Kasumi-1 (cell line): ENCODE measurements at places on chromosomes 11 and 22.

GRCh38 chr11:61803889-61804647 is 11.4 kb downstream of the FEN1 start:
- no peak for DNase-seq

DNA sequence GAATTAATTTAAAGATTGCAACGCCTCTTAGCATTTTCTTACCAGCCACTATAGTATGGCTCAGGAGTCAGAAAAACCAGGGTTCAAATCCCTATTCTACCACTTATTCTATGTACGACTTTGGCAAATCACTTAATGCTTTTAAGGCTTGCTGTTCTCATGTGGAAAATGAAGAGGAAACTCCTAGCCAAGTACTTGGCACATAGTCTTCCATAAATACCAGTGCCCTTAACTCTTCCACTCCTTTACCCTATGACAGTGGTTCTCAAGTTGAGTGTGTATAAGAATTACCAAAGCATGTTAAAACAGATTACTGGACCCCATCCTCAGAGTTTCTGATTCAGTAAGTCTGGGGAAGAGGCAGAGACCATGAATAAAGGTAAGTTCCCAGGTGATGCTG is 107.6 kb downstream of the RBFOX2 start:
- no peak for DNase-seq

DNA sequence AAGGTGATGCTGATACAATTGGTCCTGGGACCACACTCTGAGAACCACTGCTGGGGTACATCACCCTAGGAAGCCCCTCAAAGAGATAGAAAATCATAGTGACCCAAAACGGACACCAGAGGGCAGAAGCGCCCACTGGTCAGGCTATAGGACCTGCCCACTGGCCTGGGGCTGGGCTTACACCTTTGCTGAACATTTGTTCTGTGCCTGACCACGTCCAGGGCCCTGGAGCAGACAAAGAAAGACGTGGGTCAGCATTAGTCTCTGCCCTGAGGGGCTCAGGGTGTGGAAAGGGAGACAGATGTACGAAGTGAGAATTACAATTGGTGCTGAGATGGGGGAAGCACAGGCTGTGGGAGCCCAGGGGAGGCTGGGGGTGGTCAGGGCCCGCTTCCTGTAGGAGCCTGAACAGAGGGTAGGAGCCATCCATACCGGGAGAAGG is 14.4 kb upstream of the SERPINH1 start:
- DNase-seq, result peak; percentile 14

DNA sequence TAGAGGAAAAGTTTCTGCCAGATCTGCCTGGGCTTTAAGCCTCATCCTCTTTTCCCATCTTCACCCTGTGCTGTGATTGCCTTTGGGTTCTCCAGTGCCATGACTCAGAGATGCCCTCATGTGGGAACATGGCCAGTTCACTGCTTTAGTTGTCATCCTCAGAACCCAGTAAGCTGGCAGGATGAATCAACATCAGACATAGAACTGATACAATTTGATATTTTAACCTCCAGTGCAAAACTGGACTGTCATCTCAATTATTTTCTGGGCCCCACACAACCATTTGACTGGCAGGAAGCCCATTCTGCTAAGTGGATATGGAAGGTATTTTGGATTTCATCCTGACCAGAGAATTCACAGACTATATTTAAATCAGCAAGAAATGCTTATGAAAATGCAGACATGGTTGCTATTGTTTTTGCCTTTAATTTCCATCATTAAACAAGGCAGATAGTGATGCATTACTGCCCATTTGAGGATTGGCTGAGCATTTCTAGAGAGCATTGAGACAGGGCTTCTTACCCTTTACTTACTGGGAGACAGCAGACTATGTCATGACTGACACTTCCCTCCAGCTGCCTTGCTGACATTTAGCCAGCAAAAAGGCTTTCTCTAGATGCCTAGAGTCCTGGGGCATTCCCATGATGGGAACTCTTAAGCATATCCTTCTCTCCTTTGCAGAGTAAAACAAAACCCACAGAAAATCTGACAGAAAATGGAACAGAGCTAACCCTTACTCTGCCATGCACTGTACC is 327.1 kb upstream of the MTNR1B start:
- DNase-seq, result no peak

DNA sequence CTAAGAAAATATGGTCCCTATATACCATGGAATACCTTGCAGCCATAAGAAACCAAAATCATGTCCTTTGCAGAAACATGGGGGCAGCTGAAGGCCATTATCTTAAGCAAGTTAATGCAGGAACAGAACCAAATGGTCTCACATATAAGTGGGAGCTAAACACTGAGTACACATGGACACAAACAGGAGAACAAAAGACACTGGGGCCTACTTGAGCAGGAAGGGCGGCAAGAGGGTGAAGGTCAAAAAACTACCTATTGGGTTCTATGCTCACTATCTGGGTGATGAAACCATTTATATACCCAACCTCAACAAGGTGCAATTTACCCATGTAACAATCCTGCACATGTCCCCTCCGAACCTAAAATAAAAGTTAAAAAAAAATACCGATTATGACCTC is 22.5 kb downstream of the GAS2 start:
- no peak for DNase-seq

DNA sequence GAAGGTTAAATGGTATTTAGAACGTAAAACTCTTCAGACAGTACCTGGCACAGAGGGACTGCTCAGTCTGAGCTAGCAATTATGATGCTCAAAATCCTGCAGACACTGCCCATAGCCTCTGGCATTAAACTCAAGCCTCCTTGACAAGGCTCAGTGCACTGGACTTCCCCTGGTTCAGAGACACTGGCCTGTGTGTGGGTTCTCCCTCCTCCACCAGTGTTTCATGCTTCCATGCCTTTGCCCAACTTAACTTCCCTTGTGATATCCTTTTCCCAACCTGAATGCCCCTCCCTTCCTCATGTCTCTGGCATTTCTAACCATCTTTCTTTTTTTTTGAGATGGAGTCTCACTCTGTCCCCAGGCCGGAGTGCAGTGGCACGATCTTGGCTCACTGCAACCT is 9.1 kb downstream of the LTBP3 start:
- DNase-seq, result no peak

GRCh38 chr11:8809241-8809938 is 101.6 kb upstream of the AKIP1 start:
- no peak for DNase-seq

- no peak for DNase-seq
These were observed 32.8 kb downstream of the CELSR1 start for GRCh38 chr22:46504584-46504983.

- no peak for DNase-seq
These were observed 27.6 kb upstream of the APLP2 start for GRCh38 chr11:130042093-130042591.

GRCh38 chr22:29032014-29032475 is 29.6 kb downstream of the C22orf31 start:
- no peak for DNase-seq

GRCh38 chr11:128830290-128831173 is 36.6 kb downstream of the KCNJ1 start:
- peak; percentile 85 for DNase-seq

DNA sequence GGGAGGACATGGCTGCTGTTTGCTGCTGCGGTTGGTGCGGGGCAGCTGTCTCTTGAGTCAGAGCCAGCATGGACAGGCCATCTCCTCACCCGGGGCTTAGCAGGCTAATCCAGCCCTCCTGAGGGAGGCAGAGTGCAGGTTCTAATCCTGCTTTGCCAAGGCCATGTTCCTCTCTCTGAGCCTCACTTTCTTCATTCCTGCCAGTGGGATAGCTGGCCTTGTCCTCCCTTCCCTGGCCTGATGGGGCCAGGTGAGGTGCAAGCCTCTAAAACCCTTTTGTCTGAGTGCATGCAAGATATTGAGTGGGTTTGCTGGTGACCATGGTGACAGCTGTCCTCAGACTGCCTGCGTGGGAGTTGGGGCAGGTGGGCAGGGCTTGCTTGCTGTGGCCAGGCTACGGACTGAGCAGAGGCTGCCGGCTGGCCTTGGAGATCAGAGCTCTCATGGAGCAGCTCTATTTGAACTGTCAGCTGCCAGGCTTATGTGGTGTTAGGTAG is 3.6 kb downstream of the USP35 start:
- DNase-seq, result no peak

- no peak for DNase-seq
These were observed at the start of gene TPH1 for GRCh38 chr11:18046116-18046777. Gene TPH1, minus strand, starts transcription at chr11:18046269. Its CDS starts 5,507 bp downstream, at chr11:18040762.

DNA sequence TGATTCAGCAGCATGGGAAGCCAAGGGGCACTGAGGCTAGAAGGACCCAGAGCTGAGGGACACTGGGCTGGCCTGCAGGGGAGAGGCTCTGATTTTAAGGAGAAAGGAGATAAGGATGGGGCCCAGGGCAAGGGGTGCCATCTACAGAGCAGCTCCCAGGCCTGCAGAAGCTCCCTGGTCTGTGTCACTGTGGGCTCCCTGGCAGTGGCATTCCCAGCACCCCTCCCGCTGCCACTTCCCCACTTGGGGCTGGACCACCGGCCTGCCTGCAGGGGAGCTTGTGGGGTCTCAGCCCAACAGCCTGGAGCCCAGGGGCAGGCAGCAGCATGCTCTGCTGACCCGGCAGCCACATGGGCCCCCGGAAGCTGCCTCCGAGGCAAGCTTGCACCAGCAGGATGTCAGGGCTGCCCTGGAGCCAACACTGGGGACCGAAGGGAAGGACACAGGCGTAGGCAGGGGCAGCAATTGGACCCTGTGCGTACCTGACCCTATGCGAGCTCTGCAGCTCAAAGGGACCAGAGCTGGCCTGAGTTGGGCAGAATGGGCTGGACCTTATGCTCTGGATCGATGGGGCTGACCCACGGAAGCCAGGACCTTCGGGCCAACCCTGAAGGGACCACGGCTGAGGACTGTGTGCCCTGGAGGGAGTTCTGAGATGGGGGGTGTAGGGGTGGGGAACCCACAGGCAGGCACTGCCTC is 35.4 kb upstream of the WNT7B start:
- DNase-seq, result no peak

DNA sequence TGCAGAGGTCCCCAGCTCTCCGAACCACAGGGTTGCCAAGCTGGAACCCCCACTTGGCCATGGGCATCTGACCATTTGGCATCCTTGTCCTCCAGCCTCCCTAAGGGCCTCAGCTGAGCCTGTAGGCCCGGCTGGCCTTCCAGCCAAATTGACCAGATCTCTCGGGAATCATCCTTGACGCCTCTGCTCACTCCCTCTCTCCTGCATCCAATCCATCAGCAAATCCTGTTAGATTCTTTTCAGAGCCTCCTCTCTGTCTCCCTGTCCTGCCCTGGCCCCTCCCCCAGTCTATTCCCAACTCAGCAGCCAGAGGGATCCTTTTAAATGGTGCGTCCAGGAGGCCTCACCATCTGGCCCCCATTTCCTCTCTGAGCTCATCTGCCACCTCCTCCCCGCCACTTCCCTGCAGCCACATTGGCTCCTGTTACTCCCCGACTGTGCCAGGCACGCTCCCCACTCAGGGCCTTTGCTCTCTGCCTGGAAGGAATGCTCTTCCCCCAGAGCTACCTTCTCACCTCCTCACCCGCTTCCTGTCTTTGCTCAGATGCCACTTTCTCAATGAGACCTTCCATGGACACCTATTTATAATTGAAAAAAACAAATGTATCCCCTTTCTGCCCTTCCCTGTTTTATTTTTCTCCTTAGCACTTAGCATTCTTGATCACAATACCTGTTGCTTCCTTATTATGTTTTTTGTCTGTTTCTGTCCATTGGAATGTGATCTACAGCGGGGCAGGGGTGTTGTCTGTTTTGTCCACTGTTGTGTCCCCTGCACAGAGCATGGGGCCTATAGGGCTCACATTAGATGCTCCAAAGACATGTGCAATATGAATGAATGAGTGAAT is 78.1 kb downstream of the NFAM1 start:
- DNase-seq, result peak; percentile 69

DNA sequence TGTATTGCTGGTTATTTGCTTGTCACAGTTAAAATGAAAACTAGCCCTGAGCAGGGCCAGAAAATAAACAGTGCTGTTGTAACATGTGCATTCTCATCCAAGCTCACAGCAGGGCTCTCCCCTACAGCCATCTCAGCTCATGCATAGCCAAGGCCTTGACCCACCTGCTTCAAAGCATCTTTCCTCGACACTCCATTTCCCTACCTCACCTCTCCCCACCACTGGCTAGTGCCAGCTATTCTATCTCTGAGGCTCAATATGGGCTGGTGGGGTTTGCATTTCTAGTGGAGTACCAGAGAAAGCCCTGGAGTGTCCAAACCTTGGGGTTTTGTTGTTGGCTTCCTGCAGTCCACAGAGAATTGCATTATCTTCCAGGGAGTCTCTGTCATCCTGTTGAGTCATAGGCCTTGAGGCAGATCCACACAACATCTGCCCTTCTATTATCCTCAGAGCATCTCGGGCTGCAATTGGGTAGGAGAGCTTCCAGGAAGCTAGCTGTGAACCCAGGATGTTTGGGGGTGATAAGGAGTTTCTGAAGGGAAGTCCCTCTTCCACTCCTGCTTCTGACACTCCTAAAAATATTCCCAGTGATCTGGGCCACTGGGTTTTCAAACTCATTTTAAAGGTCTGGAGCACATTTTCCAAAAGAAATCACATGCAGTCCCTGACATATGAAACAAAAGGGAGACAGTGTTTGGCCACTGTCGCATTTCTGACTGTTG is 36.1 kb upstream of the AMOTL1 start:
- DNase-seq, result no peak

DNA sequence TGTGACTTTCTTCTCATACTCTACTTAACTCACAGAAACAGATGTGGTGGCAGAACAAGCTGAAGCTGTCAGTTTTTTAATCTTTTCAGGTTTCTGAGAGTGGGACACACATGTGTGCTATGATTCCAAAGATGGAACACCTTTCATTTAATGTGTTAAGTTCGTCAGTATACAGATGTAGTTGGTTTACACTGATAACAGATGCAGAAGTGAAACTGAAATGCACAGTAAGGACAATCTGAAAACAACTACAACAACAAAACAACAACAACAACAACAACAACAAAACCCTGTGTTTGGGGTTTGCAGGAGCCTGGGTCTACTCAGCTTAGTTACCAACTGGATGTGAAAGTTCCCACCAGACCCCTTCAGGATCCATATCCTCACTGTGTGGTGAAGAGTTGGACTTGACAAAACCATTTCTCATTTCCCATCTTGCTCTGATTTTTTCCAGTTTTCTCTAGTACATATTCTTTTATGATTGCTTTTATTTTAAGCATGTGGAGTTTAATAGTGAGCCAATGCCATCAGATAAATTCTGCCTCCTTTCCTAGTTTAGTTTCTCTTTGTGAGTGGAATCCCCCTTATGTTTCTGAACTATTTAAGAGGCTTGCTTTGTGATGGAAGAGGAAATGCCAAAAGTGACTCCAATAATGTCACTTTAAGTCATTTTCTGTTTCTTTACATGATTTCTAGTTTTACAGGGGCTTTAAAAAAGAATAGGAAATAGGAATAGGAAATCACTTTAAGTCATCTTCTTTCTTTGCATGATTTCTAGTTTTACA is 47.8 kb downstream of the ARHGAP42 start:
- DNase-seq, result no peak
